ENCODE measurements at places on chromosomes 12 and 14. TPM values are rescaled to one million over a fixed set of nuclear protein-coding genes. Genes with fewer than 3 reads are reported as not detected.

The ERO1A gene
- total RNA-seq, result 87.6 TPM

The ALDH1L2 gene
- 0.72 TPM for total RNA-seq

The CHGA gene
- total RNA-seq, result not detected

DNA sequence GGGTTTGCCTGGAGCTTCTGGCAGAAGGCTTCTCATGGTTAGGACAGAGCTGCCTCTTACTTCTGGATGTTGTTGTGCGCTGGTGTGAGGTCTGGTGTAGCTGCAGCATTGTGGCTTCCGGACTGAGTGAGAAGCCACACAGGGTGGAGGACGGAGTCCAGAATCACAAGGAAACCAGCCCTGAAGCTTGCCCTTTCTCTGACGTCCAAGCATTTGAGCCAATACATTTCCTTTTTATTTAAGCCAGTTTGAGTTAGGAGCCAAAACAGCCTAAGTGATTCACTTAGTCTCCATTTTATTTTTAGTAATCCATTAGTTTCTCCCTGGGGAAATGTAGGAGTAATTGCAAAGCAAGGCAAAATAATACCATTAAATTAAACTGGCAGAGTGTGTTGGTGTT, 402.4 kb upstream of the RGS6 start:
- no peak for DNase-seq

- DNase-seq, result no peak
Observed at GRCh38 chr12:107602446-107602845, 83.2 kb upstream of the PWP1 start.

DNA sequence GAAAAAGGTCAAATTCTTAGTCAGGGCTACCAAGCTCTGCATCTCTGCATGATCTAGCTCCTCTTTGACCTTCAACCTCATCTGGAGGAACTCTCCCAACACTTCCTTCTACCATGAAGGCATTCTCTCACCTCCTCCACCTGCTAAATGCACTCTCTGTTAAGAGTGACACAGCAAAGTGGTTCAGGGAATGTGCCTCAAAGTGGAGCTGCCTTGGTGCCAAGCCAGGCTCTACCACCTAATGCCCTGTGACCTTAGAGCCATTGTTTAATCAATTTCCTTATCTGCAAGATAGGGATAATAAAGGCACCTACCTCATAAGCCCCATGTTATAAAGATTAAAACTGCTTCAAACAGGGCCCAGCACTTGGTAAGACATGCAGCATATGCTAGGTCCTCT, 236.7 kb downstream of the ANO2 start:
- no peak for DNase-seq
